ENCODE measurements at places on chromosomes 16 and 17.

- DNase-seq = no peak
Observed at GRCh38 chr17:6994666-6995256, 1.1 kb upstream of the ALOX12 start.

GRCh38 chr17:7523033-7523432 is 25.8 kb upstream of the TNFSF12 start:
- DNase-seq = peak; percentile 20

DNA sequence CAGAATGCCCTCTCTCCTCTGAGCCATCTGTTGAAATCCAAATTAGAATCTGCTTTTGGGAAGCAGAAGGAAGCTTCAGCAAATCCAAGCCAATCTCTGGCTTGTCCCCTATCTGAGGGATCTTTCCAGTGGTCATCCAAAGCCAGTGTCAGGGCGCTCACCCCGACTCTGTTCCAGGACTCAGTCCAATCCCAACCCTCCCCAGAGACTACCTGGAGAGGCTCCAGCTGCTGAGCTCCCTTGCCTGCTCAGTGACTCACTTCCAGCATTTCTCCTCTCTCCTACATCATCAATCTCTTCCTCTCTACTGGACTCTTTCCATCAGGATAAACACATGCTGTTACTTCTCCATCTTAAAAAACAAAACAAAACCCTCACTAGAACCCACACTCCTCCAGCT is 2.4 kb downstream of the MATCAP1 start:
- no peak for DNase-seq

GRCh38 chr16:63653044-63653839 is 1468.6 kb downstream of the CDH11 start:
- no peak for DNase-seq

DNA sequence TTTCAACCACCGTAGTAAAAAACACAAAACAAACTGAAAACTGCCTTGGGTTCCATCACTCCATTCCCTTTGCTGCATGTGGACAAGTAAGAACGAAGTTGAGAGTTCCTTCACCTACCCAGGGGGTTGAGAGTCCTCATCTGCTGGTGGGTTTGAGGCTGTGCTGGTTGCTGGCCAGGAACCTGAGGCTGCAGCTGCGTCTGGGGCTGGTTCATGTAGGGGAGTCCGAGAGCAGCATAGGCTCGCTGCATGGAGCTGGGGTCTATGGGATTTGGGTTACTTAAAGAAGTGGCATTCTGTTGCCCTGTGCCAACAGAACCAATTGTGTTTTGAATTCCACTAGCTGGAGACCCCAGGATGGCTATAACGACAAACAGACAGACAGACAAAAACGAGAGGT is 65.2 kb upstream of the TRAP1 start:
- DNase-seq = no peak
